CD4-positive, alpha-beta T cell treated with Interferon alpha-2 for 1 hour (primary cell): ENCODE measurements at places on chromosomes 16 and 17.

- DNase-seq = no peak
These were observed 2.5 kb upstream of the IGF2BP1 start for GRCh38 chr17:48994549-48995303.

GRCh38 chr17:2023692-2024571 lies 1.2 kb downstream of the RTN4RL1 start:
- peak; percentile 60 for DNase-seq

GRCh38 chr17:61537264-61537771 lies 53.7 kb downstream of the NACA2 start:
- DNase-seq = no peak

DNA sequence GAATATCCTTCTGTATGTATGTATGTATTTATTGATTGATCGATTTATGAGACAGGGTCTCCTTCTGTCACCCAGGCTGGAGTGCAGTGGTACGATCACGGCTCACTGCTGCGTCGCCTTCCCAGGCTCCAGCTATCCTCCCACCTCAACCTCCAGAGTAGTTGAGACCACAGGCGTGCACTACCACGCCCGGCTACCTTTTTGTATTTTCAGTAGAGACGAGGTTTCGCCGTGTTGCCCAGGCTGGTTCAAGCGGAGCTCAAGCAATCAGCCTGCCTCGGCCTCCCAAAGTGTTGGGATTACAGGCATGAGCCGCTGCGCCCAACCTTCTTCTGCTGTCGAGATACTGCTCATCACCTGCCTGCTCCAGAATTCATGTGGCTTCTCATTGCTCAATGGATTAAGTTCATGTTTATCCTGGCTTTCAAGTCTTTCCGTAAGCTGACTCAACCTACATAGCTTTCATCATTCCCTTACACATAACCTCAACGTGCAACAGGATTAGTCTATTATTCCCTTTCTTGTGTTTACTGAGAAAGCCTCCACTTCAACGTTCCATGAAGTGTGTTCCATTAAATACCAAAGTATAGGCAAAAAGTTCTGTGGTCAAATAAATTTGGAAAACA lies 13.6 kb downstream of the TAC4 start:
- DNase-seq = no peak

- no peak for DNase-seq
These were observed 122.6 kb upstream of the MON1B start for GRCh38 chr16:77068402-77068801.

DNA sequence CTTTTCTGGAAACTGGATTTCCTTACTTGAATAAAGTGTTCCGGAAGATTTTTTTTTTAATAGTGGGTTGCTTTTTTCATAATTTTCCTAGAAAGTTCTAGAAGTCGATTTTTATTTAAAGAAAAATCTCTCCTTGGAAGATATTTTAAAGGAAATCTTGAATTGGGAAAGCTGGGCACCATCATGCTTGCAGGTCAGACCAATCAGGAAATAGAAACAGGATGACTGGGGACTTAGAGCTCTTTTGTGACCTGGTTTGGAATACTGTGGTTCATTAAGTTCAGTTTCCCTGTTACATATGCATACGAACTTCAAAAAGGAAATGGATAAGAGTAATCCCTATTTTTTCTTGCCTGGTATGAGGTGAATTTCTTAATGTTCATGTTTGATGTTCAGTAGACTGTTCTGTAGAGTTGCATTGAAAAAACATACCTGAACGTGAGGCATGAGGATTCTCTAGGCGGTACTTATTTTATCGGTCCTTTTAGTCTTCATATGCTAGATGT lies 1.2 kb downstream of the NFATC3 start:
- DNase-seq = no peak

- no peak for DNase-seq
These were observed 33.7 kb downstream of the MBTPS1 start for GRCh38 chr16:84082835-84083569.

GRCh38 chr17:2390199-2390836 lies 10.5 kb downstream of the MNT start:
- no peak for DNase-seq

DNA sequence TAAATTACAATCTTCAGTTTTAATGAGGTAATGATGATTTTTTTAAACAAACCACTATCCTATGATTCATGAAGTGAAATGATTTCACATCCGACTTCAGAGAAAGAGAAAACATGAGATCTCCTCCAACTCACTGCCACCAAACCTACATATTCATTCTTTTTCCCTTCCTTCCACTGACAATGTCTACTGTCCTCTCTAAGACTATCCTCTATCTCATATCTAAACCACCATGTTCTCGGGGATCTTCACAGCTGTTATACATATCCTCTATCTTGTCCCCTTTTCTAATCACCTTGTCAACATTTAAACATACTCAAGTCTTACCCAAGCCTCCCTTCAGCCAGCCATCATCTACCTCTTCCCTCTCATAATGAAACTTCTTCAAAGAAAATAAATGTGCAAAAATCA lies 53.5 kb downstream of the SMURF2 start:
- DNase-seq = no peak

GRCh38 chr17:44386182-44386525 lies 3.3 kb downstream of the ITGA2B start:
- no peak for DNase-seq

- DNase-seq = no peak
These were observed 50.7 kb downstream of the TOX3 start for GRCh38 chr16:52496051-52496876.

DNA sequence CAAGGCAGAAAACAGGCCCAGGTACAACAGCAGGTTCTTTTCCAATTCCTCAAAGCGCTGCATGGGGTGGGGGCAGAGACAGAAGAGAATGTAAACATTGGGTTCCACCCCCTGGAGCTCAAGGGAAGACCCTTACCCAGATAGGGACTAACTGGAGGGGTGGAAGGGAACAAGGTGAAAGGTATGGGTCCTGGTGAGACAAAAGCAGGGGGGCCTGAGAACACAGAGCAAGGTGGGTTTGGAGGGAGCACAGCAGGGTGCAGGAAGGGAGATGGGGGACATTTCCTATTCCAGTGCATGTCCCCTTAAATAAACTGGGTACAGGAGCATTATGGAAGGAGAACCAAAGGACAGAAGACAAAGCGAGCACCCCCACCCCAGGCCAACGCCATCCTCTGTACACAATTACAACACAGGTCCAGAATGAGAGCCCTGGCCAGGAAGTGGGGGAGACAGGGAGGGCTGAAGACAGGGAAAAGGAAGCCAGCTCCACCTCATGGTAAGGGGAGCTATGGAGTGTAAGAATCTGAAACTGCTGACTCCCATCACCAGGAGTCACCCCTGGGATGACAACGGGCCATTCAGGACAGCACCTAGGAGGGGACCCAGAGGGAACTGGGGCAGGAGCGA lies 2.1 kb upstream of the CD2BP2 start:
- DNase-seq = no peak

DNA sequence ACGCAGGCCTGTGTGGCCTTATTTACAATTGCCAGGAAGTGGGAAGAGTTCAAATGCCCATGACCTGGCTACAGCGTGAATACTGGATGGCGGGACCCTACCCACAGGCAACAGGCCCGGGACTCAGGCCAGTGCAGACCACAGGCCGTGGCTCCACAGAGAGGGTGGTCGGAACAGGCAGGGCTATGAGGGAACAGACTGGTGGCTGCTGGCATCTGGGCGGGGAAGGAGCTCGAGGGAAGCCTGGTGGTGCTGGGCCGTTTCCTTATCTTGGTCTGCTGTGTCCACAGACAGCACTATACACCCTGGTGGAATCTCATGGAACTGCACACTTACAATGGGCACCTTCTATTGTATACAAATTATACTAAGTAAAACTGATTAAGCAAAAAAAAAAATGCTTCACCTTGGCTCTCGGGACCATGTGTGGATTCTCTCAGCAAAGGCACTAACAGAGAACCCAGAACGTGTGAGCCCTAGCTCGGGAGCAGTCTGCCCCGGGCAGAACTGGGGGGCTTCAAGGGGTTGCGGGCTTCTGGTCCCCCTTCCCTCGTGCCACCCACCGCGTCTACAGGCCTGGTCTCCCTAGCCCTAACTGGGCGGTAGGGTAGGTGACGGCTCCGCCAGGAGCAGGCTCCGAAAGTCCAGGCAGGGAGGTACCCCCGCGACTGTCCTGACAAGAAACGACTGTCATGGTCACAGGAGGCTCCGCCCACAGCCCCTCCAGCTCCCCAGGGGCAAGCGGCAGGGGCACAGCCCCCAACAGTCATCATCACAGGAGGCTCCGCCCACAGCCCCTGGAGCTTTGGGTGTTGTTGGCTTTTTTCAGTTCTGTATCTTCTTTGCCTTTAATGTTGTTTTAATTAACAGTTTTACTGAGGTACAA lies 21.8 kb downstream of the CEP131 start:
- peak; percentile 38 for DNase-seq

- peak; percentile 47 for DNase-seq
These were observed 882 bp upstream of the ATP6V0C start for GRCh38 chr16:2512735-2513404.

DNA sequence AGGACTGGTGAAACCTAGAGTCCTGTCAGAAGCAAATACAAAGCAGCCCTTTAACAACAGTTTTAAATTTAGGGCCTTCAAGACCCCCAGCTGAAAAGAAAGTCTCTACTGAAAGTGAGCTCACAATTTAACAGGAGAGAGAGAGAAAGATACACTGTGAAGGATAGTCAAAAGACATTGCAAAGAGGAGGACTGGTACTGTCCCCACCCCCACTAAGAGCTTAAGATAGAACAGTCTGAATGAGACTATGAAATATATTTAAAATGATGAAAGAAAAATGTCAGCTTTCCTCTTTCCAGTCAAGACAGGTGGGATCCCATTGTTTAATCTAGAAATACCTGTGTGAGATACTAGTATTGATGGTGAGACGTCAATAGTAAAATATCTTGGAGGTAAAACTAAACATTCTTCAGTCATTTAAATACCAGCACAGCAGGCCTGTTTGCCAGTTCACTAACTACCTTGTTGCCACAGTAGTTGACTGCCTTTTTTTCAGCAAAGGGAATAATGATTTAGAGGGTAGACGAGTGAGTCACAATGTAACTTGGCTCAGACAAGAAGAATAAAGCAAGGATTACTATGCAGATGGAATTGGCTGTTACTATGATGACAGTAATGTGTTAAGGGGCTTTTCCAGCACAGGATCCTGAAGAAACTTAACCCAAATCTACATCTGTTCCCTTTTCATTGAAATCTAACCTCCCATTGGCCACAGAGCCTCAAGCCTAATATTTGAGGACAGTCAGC lies 47.2 kb upstream of the RASL10B start:
- no peak for DNase-seq

DNA sequence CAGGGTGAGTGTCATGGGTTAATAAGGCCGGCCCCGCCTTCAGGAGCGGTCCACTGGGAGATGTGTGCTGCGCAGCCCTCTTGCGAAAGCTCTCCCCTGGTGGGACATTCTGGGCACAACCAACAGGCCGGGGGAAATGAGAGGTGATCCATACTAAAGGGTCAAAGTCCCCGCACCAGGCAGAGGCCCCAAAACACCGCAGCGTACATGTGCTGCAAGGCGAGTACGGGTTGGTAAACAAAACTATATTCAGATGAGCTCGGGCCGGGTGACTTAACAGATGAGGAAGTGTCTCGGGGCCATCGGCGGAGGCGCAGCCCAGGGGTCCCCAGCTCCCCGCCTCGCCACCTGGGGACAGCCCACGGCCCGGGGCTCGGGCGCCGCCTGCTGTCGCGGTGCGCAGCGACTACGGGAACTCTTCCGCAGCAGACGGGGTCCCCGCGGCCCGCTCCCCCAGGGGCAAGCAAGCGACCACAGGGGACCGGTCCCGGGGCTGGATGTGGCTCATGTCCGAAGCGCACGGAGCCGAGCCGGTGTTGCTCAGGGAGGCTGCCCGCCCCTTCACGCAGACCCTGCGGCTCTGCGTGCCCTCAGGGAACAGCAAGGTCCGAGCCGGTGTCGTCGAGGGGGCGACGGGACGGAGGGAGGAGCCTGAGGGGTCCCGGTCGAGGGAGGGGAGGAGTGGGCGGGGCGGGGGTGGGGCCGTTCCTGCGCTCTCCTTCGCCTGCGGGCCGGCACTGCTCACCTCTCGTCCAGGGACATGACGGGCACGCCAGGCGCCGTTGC lies at the start of gene RAB37:
Gene RAB37, plus strand, starts transcription at position 744 of the 786 bp plus-strand sequence. Its CDS starts 17 bp downstream, at position 761.
- peak; percentile 70 for DNase-seq

- no peak for DNase-seq
These were observed 9.0 kb downstream of the EMP2 start for GRCh38 chr16:10571354-10571753.
